Stimulated activated CD8-positive, alpha-beta memory T cell treated with anti-CD3 and anti-CD28 coated beads, Interleukin-7, amount 100 ng/mL, for 4 hours (primary cell): ENCODE measurements at places on chromosomes 2 and 18.
A peak's percentile ranks its signal among the peaks of the same experiment; 100 is the strongest.

DNA sequence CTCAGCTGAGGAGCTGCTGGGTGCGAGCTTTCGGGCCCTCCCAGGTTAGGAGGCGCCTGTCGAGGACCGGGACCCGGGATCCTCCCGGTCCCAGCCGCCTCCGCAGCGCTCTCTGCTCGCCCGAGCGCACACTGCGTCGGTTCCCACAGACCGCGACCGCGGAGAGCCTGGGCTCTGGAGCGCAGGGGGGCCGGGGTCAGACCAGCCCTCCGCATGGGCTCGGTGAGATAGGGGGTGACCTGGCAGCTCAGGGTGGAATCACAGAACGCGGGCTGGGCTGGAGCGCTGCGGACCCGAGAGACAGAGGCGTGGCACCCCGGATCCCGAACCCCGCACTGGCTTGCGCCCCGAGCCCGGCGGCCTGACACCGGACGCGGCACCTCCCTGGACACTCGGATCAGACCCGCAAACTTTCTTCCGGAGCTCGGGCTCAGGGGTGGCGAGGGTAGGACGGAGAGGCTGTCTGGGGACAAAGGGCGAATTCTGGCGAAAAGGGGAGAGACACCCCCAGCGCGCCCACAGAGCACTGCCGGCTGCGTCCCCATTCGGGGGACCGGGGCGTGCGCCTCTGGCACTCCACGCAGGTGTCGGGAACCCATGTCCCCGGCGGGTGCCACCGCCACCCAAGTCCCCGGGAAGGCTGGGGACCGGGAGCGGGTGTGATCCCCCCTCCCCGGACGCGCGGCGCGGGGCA lies 612 bp downstream of the DIPK1C start:
- DNase-seq, result no peak

DNA sequence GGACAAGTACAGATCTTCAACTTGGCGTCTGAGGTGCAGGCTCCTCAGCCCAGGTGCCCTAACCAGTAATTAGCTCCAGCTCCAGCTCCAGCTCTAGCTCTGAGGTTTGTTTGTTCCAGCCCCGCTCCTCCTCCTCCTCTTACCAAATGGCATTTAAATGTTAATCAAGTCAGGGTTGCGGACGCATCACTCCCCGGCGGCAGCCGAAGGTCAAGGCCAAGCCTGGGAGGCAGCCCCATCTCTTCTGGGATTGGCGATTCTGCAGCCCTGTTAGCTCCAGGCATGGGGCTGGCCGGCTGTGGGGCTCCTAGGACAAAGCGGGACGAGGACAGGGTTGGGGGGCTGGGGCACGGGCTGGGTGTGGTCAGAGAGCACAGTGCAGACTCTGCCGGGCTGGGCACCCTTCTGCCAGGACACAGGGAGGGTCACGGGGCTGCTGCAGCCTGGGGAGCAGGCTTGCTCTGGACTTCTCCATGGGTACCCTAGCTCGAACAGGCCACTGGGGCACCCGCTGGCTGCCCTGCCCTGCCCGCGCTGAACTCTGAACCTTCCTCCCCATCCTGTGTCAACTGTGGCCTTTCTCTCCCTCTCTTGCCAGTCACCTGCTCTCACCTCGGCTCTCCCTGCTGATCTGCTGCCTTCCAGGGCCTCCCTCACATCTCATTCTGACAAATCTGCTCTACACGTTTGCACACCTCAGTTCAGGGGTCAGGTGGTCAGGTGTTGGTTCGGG lies 203.3 kb downstream of the CELF4 start:
- no peak for DNase-seq

GRCh38 chr18:79948719-79949411 lies 2.6 kb downstream of the SLC66A2 start:
- no peak for DNase-seq

GRCh38 chr2:120545521-120546047 lies 190.1 kb upstream of the GLI2 start:
- no peak for DNase-seq

DNA sequence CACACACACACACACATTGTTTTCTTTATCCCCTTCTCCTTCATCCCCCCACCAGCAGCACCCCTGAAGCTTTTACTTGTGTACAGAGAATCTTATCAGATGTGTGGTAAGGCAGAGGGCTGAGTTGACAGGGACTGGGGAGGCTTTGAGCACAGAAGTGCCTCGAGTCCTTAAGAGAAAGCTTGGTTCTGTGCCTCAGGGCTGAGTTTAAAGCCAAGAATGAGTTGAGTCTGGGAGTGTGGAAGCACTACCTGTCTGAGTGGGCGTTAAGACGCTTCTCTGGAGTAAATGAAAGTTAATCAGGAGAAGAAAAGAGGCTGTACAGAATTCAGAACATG lies 2.7 kb downstream of the ID2 start:
- no peak for DNase-seq

GRCh38 chr2:12987246-12987645 lies 270.5 kb downstream of the TRIB2 start:
- no peak for DNase-seq

GRCh38 chr2:152037743-152038435 lies 61.0 kb downstream of the CACNB4 start:
- no peak for DNase-seq

DNA sequence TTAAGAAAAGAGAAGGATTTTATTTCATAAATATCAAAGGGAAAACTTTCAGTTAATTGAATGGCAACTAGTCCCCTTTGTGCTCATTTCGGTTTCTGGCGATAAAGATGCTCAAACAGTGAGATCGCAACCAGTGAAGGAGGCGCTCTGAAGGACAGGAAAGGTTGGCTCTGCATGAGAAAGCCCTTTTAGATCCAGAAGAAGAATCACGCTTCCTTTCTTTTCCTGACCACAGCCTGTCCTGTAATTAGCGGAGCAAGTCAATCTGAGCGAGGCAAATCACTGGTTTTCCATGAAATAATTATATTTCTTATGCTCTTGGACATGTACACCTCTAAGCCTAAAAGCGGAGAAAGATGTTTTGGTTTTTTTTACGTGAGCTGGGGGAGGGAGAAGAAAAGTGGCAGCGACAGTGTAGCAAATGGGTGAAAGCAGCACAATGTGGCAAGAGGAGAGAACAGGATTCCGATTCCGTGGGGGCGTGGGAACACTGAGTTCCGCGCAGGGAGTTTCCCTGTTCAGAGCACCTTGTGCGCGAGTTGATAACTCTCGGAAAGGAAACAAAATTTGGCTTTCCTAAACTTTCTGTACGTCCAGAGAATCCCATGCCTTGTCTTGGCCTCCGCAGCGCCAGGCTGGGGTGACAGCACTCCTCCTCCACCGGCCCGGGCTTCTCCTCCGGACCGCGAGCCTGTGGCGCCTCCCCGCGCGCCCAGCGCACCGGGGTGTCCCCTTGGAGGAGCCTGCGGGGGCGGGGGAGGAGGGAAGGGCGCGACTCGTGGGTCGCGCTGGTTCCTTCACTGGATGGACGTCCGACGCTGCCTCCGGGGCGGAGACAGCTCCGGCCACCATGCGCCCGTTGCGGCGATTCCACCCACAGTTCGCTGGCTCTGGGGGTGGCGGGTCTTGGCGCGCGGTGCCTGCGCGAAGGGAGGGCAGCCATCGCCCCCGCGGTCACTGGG lies 620 bp upstream of the SLC9A2 start:
- DNase-seq, result peak; percentile 25

GRCh38 chr2:160390544-160391455 lies 102.8 kb downstream of the RBMS1 start:
- no peak for DNase-seq

DNA sequence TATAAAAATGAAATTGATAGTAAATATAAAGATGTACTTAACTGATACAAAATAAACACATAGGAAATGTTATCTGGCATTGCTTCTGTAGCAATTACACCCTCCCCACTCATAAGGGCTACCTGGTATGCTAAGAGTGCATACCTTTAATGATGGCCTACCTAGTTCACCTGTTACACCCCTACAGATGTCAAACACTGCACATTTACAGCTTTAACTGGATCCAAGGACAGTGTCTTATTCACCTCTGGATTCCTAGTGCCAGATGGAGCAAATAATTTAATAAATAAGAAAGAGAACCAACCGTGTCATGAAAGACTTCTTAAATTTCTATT lies 15.3 kb upstream of the SEC11C start:
- no peak for DNase-seq

GRCh38 chr2:54695378-54695777 lies 28.1 kb upstream of the EML6 start:
- DNase-seq, result no peak

- no peak for DNase-seq
Measured at GRCh38 chr2:181894381-181894780, 2.9 kb downstream of the ITPRID2 start.

GRCh38 chr2:180077295-180077906 lies 70.3 kb upstream of the CWC22 start:
- DNase-seq, result no peak

DNA sequence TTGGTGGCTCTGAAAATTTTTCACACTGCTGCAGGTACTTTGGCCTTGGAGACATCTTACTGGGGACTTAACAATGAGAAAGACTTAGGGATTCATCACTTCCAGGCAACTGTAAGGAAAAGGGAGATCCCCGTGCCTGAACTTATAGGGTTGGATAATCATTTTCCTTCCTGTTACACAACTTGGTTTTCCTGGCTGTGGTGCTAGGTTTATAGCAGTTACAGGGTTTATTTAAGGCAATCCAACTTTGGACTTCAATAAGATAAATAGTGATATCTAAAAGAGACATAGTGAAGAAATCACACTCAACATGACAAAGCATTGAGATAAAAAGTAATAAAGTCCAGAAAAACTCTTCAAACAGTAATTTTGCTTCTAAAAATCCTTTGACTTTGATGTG lies 70.2 kb upstream of the RAPH1 start:
- DNase-seq, result no peak

GRCh38 chr2:79219383-79219988 lies 59.9 kb upstream of the REG3A start:
- no peak for DNase-seq

DNA sequence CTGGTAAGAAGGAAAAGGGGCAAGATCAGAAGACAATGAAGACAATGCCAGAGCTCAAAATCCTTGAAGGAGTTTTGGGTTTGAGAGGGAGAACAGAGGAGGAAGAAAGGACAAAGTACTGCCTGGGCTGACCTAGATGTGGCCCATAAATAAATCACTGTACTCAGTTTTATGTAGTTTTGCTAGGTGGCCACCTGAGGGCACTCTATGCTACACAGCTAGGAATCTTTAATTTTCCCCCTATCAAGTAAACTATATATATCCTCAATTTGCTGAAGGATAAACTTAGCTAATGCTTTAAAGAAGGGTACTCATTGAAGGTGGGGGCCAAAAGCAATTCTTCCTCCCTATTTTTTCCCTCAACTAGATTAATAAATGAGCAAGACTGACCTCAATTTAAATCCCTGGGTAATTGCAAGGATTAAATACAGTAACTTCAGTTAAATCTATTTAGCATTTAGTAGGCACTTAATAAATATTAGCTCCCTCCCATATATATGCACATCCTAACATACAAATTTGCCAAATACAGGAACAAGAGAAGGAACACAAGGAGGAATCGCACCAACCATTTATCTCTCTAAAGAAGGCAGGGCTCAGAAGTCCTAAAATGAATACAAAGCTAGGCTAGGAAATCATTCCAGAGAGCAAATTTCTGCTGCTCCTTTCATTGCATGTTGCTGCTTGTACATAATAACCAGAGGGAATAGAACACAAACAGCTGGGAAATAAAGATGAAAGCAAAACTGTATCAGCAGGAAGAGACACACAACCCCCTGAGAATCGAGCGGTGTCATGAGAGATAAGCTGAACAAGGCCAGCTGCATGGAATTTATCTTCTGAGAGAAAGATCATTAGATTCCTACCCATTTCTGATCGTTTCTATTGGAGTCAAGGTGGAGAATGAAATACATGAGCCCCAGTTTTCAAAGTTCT lies 540.1 kb downstream of the NRXN1 start:
- no peak for DNase-seq

DNA sequence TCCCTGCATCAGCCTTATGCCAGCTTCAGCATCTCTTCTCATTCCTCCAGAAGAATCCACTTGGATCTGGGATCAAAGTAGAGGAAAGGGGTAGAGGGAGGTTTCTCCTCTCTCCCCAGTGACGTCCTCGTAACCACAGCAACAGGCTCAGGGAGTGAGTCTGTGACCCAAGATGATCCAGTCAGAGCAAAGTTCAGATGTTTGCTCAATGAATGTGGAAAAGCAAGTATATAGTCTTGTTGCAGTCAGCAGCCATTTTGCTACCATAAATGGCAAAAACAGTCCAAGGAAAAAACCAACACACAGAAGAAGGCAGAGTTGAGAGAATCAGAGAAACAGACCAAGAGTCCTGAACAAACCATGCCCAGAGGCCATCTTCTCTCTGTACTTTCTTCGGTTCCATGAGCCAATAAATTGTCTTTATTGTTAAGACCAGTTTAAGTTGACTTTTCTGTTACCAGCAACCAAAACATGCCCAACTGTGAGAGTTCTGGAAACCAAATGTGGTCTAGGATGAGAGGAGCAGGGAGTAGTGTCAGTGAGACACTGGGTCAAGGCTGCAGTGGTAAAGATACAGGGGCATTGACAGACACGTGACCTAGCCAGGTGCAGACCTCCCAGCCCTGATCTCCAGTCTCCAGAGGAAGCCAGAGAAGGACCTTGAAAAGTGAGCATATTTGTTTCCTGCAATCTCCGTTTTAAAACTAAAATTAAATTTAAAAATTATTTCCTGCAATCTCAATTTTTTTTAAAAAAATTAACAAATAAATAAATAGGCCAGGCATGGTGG lies 3.2 kb upstream of the CXCR1 start:
- DNase-seq, result no peak

DNA sequence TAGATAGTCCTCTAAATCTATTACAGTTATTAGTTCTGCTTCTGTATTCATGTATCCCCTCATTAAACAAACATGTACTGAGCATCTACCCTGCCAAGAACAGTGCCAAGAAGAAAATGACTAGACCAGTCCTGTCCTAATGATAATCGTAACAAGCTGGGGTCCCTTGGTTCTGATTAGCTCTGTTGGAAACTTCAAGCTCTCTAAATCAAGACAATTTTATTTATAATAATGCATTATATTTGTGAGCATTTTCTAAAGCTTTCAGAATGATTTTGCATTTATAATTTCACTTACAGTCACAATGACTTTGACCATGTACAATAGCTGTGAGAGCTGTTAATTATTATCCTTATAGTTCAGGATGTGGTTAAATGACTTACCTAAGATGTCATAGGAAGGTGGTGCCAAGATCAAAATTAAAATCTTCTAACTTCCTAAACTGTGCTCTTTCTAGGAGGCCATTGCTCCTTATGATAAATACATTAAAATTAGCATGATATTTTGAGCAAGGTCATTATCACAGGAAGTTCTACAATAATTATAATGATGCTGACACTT lies 336.5 kb upstream of the SLC39A10 start:
- DNase-seq, result no peak
